ENCODE measurements at places on chromosomes 13 and 19.
A peak's percentile ranks its signal among the peaks of the same experiment; 100 is the strongest.

- no peak for DNase-seq
These were observed 6.9 kb downstream of the SBSN start for GRCh38 chr19:35521124-35521743.

DNA sequence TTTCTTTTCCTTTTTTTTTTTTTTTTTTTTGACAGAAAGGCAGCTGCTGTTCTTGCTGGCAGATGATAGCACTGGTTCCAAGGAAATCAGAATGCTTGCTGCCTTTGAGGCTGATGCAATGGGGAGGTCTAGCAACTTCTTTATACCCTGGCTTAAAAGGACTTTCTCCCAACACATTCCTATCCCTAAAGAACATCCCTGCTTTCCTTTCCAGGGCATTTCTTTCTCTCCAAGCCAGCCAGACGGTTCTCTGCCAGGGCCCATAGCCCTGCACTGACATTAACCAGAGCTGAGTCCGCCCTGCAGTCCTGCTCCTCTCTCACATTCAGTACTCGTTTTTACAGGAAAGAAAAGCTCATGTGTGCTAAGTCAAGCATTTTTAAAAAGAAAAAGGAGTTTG is 133.9 kb upstream of the WASF3 start:
- no peak for DNase-seq

DNA sequence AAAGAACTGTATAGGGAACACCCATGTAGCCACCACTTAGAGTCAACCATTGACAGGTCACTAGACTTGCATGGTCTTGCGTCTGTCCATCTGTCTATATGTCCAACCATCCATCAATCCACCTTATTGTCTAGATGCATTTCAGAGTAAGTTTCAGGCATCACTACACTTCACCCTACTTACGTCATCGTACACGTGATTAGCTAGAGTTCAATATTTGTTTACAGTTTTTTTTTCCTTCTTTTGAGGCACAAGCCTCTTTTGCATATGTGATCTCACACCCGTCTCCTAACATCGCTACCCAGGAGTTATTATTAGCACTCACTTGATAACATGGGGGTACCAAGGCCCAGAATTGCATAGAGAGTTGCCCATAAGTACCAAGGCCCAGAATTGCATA is 6.9 kb downstream of the CACNG7 start:
- no peak for DNase-seq

DNA sequence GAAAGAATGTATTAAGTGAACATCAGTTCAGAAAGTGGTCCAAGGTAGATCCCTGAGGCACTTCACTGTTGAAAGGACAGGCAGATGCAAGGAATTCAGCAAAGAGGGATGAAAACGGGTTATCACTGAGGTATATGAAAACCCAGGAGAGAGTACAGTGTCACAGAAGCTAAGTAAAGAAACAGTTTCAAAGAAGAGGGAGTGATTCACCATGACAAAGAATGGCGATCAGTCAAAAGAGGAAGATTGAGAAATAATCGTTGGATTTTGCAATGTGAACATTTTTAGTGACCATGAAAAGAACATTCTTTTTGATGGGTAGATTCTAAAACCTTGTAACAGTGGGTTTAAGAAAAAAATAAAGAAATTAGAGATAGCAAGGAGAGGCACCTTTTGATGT is 99.3 kb downstream of the EPSTI1 start:
- no peak for DNase-seq

- DNase-seq: no peak
These were observed 14.5 kb downstream of the FFAR2 start for GRCh38 chr19:35462476-35462953.

- no peak for DNase-seq
These were observed 9.9 kb upstream of the FLT3LG start for GRCh38 chr19:49463960-49464740.

DNA sequence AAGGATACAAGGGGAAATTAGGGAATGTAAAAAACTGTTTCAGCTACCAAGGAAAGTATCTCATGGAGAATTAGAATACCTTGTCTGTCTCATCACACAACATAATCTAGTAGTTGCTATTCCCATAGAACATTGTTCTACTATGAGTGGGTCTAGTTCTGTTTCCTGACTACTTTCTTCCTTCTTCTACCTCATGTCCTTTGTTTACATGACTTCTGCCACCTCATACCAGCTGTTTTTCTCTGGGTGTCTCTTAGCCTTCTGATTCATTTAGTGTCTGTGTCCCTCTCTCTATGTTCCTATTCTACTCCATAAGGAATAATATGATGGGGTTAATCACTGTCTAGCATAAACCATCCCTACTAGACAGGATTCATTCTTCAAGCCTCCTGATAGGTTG is 887.3 kb downstream of the DIAPH3 start:
- DNase-seq: no peak

DNA sequence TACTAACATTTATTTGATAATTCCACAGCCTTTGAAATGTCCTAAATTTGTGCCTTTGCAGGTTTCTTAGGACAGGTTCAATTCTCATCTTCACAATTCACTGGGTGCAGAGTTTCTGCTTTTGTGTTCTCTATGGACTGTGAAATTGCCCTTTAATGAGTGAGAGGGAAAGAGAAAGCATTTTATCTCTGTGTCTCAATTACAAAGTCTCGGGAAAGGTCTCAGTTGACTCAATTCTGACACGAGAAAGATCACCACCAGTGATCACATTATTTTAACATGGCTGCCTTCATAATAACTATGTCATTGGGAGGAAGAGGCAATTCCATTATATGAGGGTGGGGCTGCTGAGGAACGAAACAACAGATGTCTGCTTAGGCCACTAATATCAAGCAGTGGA is 26.2 kb upstream of the LRCH1 start:
- no peak for DNase-seq

GRCh38 chr19:34365463-34366401 is 736 bp downstream of the GPI start:
- peak; percentile 28 for DNase-seq

DNA sequence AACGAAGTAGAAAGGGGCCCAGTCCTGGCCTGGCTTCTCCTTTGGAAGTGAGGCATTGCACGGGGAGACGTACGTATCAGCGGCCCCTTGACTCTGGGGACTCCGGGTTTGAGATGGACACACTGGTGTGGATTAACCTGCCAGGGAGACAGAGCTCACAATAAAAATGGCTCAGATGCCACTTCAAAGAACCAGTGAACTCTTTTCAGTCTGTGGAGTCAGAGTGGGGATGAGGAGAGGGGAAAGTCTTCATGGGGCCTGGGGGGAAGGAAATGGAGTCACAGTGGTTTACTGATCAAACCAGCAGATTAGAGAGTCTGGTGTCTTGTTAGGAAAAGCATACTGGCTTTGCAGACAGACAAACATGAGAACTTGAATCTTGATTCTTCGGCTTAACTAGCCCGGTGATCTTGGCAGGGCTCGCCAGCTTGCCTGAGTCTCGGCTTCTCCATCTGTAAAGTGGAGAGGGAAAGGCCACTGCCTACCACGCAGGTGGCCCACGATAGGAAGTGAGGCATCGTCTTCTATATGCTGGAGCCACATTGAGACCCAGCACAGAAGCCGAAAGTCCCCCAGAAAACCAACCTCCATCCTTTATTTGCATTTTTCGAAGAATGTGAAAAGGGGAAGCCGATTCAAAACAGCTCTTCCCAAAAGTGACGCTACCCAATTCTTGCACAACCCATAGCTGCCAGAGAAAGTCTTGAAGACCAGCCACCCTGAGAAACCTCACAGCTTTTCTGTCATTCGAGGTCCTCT is at the start of gene FFAR1:
TSS of gene FFAR1 (plus strand) at position 732 of the 759 bp plus-strand sequence. CDS start 3,650 bp downstream, outside the sequence.
- no peak for DNase-seq

DNA sequence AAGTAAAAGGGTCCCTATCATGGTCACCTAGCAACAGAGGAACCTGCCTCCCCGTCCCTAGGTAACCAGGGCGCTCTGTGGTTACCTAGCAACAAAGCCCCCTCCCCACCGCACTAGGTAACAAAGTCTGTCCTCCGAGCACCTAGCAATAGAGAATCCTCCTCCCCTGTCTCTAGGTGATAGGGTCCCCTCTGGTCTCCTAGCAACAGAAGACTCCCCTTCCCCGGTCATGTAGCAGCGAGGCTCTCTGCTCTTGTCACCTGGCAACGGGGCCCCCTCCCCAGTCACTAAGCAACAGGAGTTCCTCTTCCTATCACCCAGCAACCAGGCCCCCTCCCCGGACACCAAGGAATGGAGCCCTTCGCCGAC is 307 bp downstream of the JOSD2 start:
- DNase-seq: peak; percentile 81

- no peak for DNase-seq
These were observed 118.4 kb downstream of the COG6 start for GRCh38 chr13:39773833-39774232.

GRCh38 chr19:27762933-27763332 is 1450.0 kb downstream of the UQCRFS1 start:
- DNase-seq: no peak

DNA sequence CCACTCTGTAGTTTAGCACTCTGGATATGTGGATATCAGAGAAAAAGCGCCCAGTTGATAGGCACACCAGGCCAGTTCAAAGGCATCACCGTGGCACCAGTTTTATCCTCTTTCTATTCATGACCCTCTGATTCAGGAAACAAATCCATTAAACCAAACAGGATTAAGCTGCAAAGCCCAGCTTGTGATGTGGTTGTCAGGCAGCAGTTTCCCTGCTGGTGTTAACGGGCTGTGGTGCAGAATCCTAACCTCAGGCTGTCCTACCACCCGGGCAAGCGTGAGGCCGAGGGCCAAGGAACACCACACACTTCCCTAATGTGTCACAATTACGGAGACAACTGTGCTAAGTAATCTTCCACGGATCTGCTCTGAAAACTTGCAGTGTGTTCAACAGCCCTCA is 209.1 kb downstream of the OLFM4 start:
- DNase-seq: no peak

GRCh38 chr13:62375653-62376052 is 960.0 kb upstream of the PCDH20 start:
- no peak for DNase-seq

GRCh38 chr13:97330448-97330847 is 103.5 kb upstream of the RAP2A start:
- DNase-seq: no peak

GRCh38 chr13:70117338-70117905 is 9.2 kb upstream of the KLHL1 start:
- DNase-seq: no peak

GRCh38 chr13:49527123-49527522 is 31.4 kb downstream of the PHF11 start:
- no peak for DNase-seq

GRCh38 chr13:40895227-40896184 is 106.1 kb downstream of the SLC25A15 start:
- peak; percentile 19 for DNase-seq

DNA sequence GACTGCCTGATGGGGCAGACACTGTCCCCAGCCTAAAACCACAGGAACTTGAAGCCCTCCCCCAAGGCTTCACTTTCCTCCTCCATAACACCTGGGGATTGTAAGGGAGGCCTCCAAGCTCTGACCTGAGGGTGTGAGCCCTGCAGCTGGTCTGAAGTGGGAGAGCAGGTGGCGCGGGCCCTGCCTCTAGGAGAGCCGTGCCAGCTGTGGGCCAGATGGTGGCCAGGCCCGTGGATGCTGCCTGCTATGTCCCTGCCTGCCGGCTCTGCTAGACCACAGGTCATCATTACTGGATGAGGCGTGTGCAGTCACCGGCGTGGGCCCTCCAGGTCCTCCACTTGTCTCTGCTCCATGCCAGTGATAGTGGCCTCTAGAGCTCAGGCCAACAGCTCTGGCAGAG is 3.5 kb upstream of the KLHL26 start:
- no peak for DNase-seq

- no peak for DNase-seq
These were observed 134.2 kb downstream of the FRY start for GRCh38 chr13:32165796-32166195.

DNA sequence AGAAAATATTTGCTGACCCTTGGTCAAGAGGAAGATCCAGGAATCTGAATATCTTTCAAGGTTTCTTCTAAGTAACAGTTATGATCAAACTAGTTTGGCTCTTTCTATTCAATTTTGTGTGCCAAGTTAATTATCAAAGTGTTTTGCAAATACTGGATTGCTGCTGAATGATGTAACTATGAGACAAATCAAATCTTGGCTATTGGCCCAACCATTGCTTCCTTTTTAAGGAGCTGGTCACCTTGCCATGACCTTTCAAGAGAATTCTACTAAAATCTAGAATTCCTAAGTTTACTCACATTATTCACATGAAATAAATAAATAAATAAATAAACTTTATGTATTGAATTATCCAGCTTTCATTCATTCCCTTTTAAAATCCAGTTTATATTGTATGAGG is 371.8 kb downstream of the SLITRK6 start:
- no peak for DNase-seq

DNA sequence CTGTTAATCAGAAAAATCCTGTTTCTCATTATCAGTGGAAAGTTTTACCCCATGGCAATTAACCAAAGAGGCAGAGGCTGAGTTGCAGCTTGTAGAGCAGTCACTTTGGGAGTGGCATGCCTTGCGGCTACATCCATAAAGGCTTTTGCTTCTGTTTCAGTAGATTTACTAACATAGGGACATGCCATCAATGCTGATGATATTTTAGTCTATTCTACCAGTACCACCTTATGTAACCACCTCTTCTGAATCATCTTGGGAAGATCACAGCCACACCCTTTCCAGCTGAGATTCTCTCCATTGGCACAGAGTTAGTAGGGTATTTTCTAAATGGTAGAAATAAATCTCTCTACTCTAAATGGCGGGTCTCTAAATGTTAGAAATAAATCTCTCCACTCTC is 37.5 kb downstream of the POSTN start:
- no peak for DNase-seq

DNA sequence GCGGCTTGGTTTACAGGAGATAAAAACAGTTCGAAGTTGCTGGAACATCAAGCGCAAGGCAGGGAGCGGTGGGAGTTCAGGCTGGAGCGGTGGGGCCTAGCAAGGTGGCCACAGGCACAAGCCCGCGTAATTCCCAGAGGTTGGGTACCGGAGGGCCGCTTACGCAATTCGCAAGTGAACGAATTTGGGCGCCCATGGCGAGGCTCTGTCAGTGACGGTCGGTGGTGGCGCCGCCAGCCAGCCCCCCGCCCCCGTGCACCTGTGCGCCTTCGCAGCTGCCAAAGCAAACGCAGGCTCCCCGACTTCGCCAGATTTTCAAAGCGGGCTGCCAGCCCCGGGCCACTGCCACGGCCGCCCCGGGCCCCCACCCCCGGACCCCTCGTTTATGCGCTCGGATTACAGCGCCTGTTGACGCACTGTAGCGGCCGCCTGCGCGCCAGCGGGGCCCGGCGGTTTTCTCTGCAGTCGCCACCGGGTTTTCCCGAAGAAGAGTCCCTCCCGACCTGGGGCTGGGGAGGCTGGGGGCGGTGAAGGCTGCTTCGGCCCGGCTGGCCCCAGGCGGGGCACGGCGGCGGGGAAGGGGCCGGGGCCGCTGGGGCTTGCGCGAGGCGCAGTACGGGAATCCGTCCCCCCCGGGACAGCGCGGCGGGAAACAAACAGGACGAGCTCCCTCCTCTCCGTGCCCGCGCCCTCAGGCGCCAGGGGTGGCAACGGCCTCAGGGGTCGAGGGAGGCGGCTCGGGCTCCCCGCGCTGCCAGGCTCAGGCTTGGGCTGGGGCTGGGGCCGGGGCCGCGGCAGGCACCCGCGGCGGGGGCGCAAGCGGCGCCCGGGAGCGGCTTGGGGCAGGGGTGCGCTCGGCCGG is 709 bp downstream of the N4BP2L1 start:
- DNase-seq: peak; percentile 28
